Fibroblast of skin of back (primary cell): ENCODE measurements at places on chromosomes 16 and 17.

- peak; percentile 92 for DNase-seq
These were observed 3.2 kb upstream of the CDK5RAP3 start for GRCh38 chr17:47967607-47968252.

DNA sequence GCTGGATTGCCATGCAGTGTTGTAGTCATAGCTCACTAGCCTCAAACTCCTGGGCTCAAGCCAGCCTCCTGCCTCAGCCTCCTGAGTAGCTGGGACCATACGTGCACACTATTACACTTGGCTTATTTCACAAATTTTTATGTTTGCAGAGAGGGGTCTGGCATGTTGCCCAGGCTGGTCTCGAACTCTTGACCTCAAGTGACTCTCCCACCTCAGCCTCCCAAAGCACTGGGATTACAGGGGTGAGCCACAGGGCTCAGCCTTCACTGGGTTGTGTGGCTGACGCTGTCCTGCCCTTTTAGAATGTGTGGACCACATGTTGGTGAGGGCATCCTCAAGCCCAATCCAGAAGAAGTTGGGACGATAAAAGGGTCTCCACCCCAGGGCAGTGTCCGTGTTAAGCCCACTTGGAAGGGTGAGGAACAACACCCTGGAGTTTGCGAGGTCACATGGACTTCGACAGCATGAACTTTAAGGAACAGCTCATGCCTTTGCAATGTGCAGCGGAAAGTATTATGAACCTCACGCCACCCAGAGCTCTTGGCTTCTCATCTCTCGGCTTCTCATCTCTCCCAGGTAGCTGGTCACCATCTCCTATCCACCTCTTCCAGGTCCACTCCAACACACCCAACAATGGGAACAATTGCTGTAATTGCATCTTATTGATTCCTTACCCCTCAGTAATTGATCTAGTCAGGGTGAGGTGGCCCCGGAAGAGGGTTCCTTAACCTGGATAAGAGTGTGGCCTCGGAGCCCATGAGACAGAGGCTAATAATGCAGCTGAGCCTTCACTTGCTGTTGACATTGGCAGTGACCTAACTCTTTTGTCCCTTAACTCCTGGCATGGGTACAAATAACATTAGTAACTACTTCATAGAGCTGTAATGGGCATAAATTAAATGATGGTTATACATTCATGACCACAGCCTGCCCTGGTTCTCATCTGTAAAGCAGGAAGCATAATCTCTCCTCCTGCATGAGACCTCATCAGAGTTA lies 6.7 kb downstream of the FOXL1 start:
- peak; percentile 94 for DNase-seq

DNA sequence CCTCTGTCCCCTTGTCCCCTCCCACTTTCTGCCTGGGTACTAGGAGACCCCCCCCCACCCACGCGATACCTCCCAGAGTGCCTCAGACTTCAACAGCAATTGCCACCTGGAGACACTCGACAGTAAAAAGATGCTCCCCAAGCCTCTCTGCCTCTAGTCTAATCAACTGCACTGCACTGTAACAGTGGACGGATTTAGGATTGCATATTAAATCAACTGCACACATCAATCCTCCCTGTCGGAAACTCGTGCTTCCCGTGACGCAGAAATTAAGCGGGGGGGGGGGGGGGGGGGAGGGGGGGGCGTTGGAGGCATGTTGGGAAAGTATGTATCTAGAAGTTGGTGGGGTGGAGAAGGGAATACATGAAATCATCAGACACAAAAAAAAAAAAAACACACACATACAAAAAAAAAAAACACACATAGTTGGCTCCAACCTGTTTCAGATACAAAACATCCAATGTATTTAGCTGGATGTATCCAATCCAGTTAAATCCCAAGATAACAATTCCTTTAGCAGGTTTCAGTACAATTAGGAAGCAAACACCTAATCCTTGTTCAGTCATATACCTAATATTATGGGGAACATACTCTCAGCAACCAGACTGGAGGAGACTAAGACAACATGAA lies 29.7 kb downstream of the FAM222B start:
- peak; percentile 51 for DNase-seq

GRCh38 chr16:88735121-88735520 lies 28.8 kb downstream of the CTU2 start:
- DNase-seq = no peak

- DNase-seq = no peak
These were observed 22.3 kb downstream of the MARF1 start for GRCh38 chr16:15620611-15621195.

DNA sequence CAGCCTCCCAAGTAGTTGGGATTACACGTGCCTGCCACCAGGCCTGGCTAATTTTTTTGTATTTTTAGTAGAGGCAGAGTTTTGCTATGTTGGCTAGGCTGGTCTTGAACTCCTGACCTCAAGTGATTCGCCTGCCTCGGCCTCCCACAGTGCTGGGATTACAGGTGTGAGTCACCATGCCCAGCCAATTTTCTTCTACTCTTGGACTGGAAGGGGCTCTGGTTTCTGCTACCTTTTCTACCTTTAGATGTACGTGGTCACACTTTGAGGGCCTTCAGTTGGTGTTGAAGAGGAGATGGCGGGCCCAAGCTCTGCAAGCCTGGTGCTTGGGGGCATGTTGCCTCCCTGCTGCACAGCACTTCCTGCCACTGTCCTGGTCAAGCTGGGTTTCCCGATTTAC lies 173.6 kb downstream of the PRKCA start:
- DNase-seq = peak; percentile 17

- DNase-seq = peak; percentile 60
These were observed 22.4 kb downstream of the C17orf75 start for GRCh38 chr17:32319548-32319905.

- peak; percentile 4 for DNase-seq
These were observed 130.6 kb downstream of the MYO1D start for GRCh38 chr17:32746280-32746679.

DNA sequence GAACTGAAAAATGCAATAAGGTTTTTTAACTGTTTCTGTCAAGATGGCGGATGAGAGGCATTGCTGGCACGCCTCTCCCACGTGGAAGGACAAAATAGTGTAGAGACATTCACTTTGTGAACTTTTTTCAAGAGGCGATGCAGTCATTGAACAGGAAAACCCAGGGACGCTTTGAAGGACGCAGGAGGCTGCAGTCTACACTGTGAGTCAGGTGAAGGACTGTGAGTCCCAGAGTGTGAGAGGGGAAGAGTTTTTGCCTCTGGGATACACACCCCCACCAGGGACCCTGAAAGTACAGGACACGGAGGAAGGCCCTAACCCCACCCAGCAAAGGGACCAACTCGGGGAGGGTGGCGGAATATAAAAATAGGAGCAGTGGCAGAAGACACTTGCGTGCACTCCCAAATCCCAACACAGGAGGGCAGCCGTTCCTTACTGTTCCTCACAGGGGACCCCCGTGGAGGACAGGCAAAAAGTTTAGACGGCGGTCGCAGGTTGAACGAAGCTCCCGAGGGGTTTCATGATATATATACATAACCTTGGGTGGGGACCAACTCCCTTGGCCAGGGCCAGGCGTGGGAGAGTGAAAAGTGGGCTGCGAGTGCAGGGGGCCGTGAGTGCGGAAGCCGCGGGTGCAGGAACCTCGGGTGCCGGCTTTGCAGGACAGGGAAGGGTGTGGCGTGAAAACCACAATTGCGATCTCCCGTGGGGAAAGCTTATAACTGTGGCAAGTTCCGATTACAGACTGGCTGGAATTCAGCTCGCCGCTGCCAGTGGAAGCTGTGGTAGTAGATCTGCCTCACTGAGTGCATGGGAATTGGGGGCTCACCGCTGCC lies 82.0 kb upstream of the ALOX12 start:
- DNase-seq = peak; percentile 59

DNA sequence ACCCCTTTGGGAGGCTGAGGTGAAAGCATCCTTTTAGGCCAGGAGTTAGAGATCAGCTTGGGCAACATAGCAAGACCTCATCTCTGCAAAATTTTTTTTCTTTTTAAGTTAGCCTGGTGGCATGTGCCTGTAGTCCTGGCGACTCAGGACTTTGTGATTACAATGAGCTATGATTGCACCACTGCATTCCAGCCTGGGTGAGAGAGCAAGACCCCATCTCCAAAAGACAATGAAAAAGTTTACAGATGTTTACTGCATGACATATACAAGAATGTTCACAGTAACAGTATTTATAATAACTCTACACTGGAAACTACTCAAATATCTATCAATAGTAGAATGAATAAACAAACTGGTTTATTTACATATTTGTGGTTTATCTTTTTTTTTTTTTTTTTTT lies 33.1 kb upstream of the CCL22 start:
- DNase-seq = peak; percentile 44

GRCh38 chr17:44352828-44353671 lies 7.9 kb downstream of the GRN start:
- no peak for DNase-seq

- peak; percentile 8 for DNase-seq
These were observed 152.6 kb downstream of the MAP2K6 start for GRCh38 chr17:69567130-69567529.

DNA sequence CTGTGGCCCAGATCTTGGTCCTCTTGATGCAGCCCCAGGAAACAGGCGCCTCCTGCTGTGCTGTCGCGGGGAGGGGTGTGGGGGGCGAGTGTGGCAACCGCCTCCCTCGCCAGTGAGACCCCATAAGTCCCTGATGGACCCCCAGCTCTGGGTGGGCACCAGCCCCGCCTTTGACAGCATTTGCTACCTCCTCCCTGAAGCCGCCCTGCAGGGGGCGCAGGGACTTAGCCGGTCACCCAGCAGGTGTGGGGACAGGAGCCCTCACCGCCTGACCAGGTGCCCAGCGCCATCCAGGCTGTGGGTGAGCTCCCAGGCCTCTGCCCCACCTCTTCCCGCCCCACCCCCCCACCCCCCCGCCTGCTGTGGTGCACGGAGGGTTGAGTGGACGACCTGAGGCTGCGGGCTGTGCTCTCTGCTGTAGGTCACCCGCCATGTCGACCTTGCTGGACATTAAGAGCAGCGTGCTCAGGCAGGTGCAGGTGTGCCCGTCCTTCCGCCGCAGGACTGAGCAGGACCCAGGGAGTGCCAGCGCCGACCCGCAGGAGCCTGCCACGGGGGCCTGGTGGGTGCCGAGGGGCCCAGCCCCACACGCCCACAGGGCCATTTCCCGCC lies 4.8 kb downstream of the BAIAP3 start:
- no peak for DNase-seq

DNA sequence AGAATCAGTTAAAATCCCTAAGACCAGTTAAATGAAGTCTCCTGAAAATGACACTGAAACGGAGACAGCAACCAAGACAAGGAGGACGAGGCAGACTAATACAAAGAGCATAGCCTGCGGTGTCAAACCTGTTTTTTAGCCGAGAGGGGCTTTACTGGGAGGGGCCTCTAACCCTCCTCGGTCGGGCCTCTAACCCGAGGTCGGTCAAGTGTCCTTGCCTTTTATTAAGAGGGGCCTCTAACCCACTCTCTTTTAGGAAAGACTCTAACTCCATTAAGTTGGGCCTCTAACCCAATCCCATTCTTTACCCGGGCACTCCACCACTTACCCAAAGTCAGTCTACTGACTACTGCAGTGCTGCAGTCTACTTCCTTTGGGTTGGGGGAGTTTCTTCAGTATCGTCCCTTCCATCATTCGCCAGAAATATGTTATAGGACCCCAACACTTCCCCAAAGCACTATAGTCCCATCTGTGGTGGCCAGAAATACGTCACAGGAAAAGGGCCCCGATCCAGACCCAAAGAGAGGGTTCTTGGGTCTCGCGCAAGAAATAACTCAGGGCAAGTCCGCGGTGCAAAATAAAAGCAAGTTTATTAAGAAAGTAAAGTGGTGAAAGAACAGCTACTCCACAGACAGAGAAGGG lies 39.2 kb upstream of the ARL4D start:
- DNase-seq = no peak

GRCh38 chr17:64091116-64091515 lies 38.8 kb downstream of the ERN1 start:
- DNase-seq = no peak

DNA sequence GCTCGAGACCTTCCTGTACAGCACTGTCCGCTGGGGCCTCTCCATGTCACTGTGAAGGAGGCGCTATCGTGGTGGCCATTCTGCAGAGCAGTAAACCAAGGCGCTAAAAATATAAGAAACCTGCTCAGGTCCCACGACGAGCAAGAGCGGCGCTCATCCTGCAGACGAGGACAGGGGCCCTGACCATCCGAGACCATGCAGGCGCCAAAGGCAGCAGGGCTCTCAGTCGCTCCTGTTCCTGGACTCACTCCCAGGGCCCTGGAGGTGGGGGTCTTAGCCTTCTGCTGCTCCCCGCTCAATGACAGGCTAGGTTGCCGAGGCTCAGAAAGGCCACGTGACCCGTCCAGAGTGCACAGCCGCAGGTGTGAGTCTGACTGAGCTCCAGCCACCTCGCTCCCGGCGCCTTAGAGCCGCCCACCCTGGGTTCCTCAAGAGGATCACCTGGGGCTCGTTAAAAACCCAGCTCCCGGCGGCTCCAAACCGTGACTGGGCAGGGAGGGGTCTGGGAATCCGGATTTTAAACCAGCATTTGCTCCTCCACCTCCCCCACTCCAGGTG lies 509 bp upstream of the ATP2C2 start:
- DNase-seq = no peak

GRCh38 chr17:14427900-14428647 lies 127.2 kb downstream of the HS3ST3B1 start:
- no peak for DNase-seq

DNA sequence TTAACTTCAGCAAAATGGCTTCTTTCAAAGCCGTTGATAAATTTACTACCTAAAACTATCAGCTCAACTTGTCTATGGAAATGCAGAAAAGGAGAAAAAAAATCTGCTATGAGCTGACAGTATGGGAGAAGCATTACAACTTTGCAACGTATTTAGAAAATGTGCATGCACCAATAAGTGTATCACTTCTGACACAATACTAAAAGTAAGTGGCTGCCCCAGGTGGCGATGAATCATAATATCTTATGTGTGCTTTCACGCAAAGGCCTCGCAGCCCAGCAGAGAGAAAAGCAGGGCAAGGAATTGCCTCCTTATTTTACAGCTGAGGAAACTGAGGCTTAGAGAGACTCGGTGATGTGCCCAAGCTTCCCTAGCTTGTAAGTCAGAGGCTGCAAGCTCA lies 101.8 kb downstream of the SALL1 start:
- DNase-seq = no peak

GRCh38 chr17:3951003-3951402 lies 13.2 kb downstream of the ATP2A3 start:
- DNase-seq = no peak
